Right lobe of liver (tissue), 6 donors: ENCODE measurements at places on chromosomes 7 and 10. TPM values are rescaled to one million over a fixed set of nuclear protein-coding genes. Genes with fewer than 3 reads are reported as not detected.

Gene TCAF2
- 2.2 TPM for total RNA-seq

GRCh38 chr7:24835643-24836042, 78.4 kb upstream of the GSDME start:
- no peak overlapping the region for H3K4me3 ChIP-seq
- no peak for DNase-seq
- no peaks in the 10 kb centered on the region for H3K27me3 ChIP-seq
- H3K27ac ChIP-seq = no peak overlapping the region

Gene PNLIPRP2
- not detected for total RNA-seq

DNA sequence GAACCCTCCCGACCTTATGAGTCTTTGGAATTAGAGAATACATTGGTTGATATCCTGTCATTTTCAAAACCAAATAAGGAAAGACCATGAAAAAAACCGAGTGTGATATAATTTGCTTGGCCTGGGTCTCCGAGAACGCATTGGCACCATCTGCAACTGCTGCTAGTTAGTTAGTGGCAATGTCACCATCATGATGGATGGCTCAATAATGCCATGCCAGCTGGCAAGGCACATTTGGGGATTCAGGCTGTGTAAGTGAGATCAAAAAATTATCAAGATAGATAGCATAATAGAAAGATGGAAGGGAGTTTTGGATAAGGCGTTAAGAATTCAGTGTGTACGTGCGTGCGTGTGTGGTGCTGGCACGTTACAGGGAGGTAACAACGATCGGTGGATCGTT, 134.7 kb upstream of the TCERG1L start:
- H3K27me3 ChIP-seq = no peaks in the 10 kb centered on the region
- no peak overlapping the region for H3K4me3 ChIP-seq
- no peaks in the 10 kb centered on the region for H3K4me1 ChIP-seq
- H3K27ac ChIP-seq = no peak overlapping the region

GRCh38 chr10:124072106-124072505, 21.3 kb downstream of the CHST15 start:
- no peaks in the 10 kb centered on the region for H3K36me3 ChIP-seq
- H3K27me3 ChIP-seq = no peaks in the 10 kb centered on the region
- H3K27ac ChIP-seq = no peak overlapping the region
- no peak overlapping the region for H3K4me3 ChIP-seq
- H3K4me1 ChIP-seq = no peaks in the 10 kb centered on the region
- DNase-seq = no peak

Gene PIP
- not detected for total RNA-seq

Gene RPP38
- 7.0 TPM for total RNA-seq

DNA sequence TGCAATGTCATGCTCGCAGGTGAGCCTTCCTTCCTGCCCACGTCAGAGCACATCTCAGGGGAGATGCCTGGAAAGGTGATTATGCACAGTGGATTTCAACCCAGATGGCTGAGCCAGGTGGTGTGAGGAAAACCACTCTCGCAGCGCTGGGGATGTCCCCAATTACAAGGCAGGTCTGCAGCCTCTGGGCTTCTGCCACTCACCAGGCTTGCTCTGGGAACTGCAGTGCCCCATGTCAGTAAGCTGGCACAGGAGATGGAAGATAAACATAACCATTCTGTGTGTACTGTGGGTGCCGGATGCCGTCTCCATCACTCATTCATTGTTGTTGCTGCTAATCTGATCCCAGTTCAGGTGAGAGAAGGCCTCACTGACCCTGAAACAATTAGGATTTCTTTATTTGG, 222.9 kb upstream of the PITRM1 start:
- no peak overlapping the region for H3K27ac ChIP-seq
- H3K4me1 ChIP-seq = no peaks in the 10 kb centered on the region
- H3K4me3 ChIP-seq = no peak overlapping the region
- H3K27me3 ChIP-seq = no peaks in the 10 kb centered on the region
- no peak for DNase-seq

GRCh38 chr10:86757113-86757972, 924 bp downstream of the BMPR1A start:
- peak overlapping the region; percentile 89 for H3K27ac ChIP-seq
- DNase-seq = peak; percentile 54
- peaks cover 16% of the 10 kb centered on the region for H3K4me1 ChIP-seq
- H3K27me3 ChIP-seq = no peaks in the 10 kb centered on the region
- no peaks in the 10 kb centered on the region for H3K36me3 ChIP-seq

GRCh38 chr7:152862006-152862405, 102.5 kb downstream of the ACTR3B start:
- no peak overlapping the region for H3K4me3 ChIP-seq
- no peaks in the 10 kb centered on the region for H3K36me3 ChIP-seq
- DNase-seq = no peak
- no peaks in the 10 kb centered on the region for H3K4me1 ChIP-seq
- no peak overlapping the region for H3K27ac ChIP-seq

Gene CALCR
- total RNA-seq = not detected

Gene FAM25C
- total RNA-seq = not detected

GRCh38 chr10:76429368-76430060, 998.1 kb downstream of the LRMDA start:
- no peaks in the 10 kb centered on the region for H3K36me3 ChIP-seq
- H3K4me3 ChIP-seq = no peak overlapping the region
- no peaks in the 10 kb centered on the region for H3K4me1 ChIP-seq
- no peaks in the 10 kb centered on the region for H3K27me3 ChIP-seq
- no peak overlapping the region for H3K27ac ChIP-seq

DNA sequence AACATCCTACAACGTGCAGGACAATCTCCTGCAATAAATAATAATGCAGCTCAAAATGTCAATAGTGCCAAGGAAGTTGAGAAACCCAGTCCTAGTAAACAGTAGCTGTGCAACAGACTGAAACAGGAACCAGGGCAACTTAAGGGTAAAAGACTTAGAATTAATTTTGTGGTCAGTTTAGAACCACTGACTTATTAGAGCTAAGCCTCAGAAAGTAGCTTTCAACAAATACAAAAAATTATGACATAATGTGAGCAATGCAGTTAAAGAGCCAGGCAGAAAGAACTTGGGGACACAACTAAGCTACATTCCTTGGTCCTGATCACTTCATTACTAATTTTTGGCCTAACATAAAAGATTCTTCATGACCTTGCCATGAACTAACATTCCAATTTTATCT, 195.4 kb downstream of the MACC1 start:
- H3K4me1 ChIP-seq = no peaks in the 10 kb centered on the region
- no peak overlapping the region for H3K4me3 ChIP-seq
- no peaks in the 10 kb centered on the region for H3K36me3 ChIP-seq
- no peaks in the 10 kb centered on the region for H3K27me3 ChIP-seq

Gene SPDYE9
- total RNA-seq = not detected

GRCh38 chr10:2836921-2837662, 230.3 kb upstream of the PFKP start:
- no peaks in the 10 kb centered on the region for H3K36me3 ChIP-seq
- H3K27me3 ChIP-seq = no peaks in the 10 kb centered on the region
- no peak overlapping the region for H3K27ac ChIP-seq
- no peaks in the 10 kb centered on the region for H3K4me1 ChIP-seq

Gene ZNF22
- total RNA-seq = 25.2 TPM

DNA sequence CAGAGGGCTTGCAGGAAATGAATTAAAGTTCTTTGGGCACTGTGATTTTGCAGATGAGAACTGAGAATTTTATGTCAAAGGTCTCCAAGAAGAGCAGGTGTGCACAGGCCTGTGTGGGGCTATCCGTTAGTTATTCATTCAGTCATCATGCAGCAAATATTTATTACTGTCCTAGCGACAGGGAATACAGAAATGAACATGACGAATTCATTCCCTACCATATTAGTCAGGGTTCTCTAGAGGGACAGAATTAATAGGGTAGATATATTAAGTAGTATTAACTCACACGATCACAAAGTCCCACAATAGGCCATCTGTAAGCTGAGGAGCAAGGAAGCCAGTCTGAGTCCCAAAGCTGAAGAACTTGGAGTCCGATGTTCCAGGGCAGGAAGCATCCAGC, 2.9 kb upstream of the MMP21 start:
- H3K27ac ChIP-seq = no peak overlapping the region
- no peaks in the 10 kb centered on the region for H3K4me1 ChIP-seq
- H3K4me3 ChIP-seq = no peak overlapping the region
- no peaks in the 10 kb centered on the region for H3K36me3 ChIP-seq

Gene MYL10
- not detected for total RNA-seq

GRCh38 chr7:39272691-39273090, 293.5 kb upstream of the YAE1 start:
- no peaks in the 10 kb centered on the region for H3K4me1 ChIP-seq
- H3K27ac ChIP-seq = no peak overlapping the region
- H3K4me3 ChIP-seq = no peak overlapping the region
- DNase-seq = no peak
- no peaks in the 10 kb centered on the region for H3K36me3 ChIP-seq
- H3K27me3 ChIP-seq = no peaks in the 10 kb centered on the region

Gene AKR1B1
- total RNA-seq = 11.0 TPM

GRCh38 chr10:5269791-5270190, 73.2 kb downstream of the AKR1C4 start:
- H3K27me3 ChIP-seq = no peaks in the 10 kb centered on the region
- H3K4me1 ChIP-seq = peaks cover 12% of the 10 kb centered on the region
- no peak overlapping the region for H3K27ac ChIP-seq

Gene XRCC2
- total RNA-seq = 0.15 TPM

Gene CALHM2
- 5.6 TPM for total RNA-seq

Gene SLC13A4
- 0.09 TPM for total RNA-seq

- H3K4me1 ChIP-seq = peaks cover 13% of the 10 kb centered on the region
- H3K27ac ChIP-seq = no peak overlapping the region
- H3K27me3 ChIP-seq = no peaks in the 10 kb centered on the region
- DNase-seq = no peak
- no peak overlapping the region for H3K4me3 ChIP-seq
These were observed 75.8 kb downstream of the C1GALT1 start for GRCh38 chr7:7257899-7258692.

GRCh38 chr7:26155531-26156375, 3.8 kb downstream of the NFE2L3 start:
- no peak overlapping the region for H3K4me3 ChIP-seq
- no peaks in the 10 kb centered on the region for H3K27me3 ChIP-seq
- H3K27ac ChIP-seq = no peak overlapping the region
- no peak for DNase-seq
- no peaks in the 10 kb centered on the region for H3K36me3 ChIP-seq
- no peaks in the 10 kb centered on the region for H3K4me1 ChIP-seq

- peaks cover 10% of the 10 kb centered on the region for H3K4me1 ChIP-seq
- no peaks in the 10 kb centered on the region for H3K36me3 ChIP-seq
- H3K27me3 ChIP-seq = no peaks in the 10 kb centered on the region
- no peak overlapping the region for H3K4me3 ChIP-seq
These were observed 16.9 kb upstream of the REEP3 start for GRCh38 chr10:63504145-63504881.

DNA sequence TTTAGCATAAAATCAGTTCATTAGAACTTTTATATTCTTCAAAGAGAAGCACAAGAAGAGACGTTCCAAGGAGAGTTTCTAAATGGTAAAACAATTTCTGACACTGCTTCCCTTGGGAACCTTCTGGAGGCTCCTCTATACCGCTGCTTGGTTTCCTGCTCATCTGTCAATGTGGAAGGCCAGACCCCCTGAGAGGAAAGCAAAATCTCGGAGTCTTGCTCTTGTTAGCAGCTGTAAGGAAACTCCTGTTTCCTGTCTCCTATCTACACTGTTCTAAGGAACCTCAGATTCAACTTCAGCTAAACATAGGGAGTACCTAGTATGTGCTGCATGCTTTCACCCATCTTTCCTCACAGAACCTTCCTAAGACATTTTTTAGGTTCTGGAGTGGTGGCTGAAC, 322.2 kb downstream of the BMPER start:
- H3K4me1 ChIP-seq = no peaks in the 10 kb centered on the region
- H3K36me3 ChIP-seq = no peaks in the 10 kb centered on the region
- no peak overlapping the region for H3K4me3 ChIP-seq
- DNase-seq = no peak

DNA sequence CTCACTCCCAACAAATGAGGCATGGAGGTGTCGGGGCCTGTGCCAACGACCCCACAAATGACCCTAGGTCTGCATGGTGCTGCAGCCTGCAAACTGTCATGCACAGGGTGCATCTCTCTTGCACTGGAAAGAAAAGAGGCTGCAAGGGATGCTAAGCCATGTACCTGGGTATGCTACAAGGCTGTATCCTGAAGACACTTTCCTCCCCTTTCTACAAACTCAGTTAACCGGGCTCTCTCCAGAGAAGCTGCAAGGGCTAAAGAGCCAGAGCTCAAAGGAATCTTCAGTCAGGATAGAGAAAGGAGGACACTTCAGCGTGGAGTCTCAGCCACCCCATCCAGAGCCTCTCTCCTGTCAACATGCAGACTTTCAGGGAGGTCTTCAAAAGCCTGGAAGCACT, 449.0 kb downstream of the GRID1 start:
- no peaks in the 10 kb centered on the region for H3K27me3 ChIP-seq
- H3K27ac ChIP-seq = no peak overlapping the region
- H3K4me3 ChIP-seq = no peak overlapping the region
- no peaks in the 10 kb centered on the region for H3K4me1 ChIP-seq
- no peak for DNase-seq
